ENCODE measurements at places on chromosomes 12 and 14.

DNA sequence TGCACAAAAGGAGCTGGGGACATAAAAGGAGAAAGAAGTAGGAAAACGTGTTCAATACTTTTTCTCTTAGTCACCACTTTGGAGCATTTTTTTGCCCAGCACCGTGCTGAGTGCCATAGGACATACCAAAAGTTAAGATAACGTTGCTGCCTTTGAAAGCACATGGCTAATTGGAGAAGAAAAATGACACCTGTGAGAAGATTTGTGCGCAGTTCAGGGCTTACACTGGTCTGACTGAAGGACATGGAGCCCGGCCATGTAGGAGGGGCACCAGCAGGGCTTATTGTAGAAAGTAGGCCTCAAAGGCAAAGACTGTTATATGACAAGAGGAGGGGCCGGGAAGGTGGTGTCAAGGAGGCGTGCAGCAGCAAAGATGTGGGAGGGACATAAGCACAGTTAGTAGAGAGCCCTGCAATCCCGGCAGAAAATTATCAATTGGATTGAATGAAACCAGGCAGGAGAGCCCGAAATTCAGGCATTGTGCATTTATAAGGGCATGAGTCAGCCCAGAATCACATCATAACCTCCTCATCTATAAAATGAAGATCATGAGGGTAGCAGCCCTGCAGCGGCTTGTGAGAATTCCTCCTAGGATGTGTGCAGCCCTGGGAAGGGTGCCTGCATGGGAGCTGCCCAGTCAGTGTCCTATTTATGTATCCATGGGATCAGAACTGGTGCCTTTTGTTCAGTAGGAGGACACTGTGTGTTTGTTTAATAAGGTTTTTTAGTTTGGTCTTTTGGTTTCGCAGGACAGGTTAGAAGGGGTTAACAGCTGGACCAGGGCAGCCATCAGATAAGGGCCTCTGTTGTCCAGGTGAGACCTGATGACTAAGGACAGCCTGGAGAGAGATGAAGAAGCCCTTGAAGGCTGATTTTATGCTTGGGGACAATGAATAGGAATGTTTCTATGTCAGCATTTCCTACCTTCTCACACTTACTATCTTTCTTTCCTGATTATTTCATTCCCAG, 122.4 kb downstream of the GPR135 start:
- DNase-seq, result no peak

DNA sequence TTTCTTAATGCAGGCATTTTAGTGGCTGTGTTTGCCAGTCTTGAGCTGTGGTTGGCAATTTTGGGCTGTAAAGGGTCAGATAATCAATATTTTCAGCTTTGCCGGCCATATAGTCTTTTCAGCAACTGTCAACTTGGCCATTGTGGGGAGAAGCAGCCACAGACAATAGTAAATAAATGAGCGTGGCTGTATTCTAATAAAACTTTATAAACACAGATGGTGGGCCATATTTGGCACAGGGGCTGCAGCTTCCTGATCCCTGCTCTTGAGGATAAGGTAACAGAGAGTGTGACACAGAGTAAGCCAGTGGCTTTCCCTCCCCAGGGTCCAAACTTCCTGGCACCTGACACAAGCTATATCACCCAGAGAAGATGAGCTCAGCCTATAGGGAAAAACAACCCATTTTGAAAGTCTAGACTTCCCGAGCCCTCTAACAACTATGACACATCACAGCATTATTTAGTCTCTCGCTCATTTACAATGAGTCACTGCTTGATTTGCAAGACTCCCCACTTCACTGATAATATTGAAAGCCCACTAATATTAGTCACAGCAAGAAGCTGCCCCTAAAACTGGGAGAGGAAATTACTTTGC, 163.1 kb upstream of the TMPO start:
- DNase-seq, result no peak

DNA sequence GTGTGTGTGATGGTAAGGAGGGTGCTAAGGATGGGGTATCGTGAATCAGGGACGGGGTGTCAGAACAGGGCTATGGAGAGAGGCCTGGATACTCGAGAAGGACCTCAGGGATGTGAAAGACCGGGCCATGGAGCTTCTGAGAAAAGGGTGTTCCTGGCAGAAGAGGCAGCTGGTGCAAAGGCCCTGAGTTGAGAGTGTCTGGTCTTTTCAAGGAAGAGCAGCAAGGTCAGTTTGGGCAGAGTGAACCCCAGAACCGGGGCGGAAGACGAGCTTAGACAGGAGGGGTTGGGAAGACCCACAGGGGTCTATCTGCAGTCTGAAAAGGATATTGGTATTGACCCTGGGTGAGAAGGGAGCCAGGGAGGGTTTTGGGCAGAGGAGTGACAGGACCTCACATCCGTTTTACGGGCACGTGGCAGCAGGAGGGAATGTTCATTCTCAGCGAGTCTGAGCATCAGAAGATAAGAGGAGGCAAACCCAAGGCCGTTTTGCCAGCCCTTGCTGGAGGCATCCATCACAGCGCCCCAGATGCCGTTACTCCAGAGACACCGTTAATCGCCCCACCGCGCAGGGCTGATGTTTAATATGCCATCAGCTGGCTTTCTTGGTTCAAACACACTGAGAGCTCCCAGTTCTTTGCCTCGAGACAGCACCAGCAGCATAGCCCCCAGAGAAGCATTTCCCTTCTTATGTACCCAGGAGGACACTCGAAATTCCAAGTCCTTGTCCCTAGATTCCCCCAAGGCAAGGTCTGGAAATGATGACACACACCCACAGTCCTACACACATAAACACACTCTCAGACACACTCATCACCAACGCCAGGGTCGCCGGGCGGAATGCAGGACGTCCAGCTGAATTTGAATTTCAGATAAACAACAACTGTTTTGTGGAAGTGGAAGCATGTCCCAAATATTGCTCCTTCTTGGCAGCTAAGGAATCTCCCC, 41.4 kb upstream of the EML1 start:
- DNase-seq, result no peak

DNA sequence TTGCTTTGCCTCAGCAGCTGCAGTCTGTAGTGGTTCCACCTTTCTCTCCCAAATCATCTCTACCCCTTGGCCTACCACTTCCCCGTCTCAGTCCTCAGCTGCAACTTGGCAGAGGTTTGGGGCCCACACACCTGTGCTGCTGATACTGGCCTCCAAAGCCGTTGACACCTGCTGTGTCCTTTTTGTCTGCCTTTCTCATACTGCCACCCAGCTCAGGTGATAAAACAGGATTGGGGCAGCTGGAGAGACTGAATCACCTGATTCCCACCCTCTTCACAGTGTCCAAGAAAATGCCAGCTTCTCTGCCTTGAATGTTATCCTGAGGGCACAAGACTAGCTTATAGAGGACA, 103.7 kb downstream of the ETV6 start:
- DNase-seq, result no peak

DNA sequence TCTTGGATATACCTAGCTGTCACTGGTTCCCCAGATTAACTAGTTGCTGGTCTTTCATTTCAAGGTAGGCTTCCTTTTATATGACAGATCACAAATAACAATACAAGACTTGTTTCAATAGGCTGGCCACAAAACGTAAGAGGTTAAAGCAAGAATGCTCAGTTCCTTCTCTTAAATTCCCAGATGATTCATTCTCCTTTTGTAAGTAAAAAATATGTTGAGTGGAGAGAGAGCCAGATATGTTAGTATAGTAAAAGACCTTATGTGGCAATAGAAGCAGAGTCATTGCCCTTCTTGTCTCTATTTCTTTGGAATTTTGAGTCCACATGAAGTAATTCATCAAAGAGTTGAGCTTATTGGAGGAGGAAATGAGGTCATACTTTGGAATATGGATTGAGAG, 939.0 kb upstream of the ATXN7L3B start:
- no peak for DNase-seq

- DNase-seq, result peak; percentile 69
Measured at GRCh38 chr12:53071591-53072551, 7.3 kb downstream of the SPRYD3 start.

GRCh38 chr12:94560431-94561221, 89.7 kb downstream of the TMCC3 start:
- DNase-seq, result no peak

DNA sequence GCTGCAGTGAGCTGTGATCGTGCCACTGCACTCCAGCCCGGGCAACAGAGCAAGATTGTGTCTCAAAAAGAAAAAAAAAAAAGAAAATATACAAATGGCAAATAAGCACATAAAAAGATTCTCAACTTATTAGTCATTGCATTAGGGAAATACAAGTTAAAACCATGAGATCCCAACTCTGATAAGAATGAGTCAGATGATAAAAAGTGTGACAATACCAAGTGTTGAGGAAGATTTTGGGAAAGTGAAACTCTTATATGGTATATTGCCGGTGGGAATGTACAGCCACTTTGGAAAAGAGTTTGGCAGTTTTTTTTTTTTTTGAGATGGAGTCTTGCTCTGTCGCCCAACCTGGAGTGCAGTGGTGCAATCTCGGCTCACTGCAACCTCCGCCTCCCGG, 7.6 kb upstream of the PRPF40B start:
- DNase-seq, result no peak

DNA sequence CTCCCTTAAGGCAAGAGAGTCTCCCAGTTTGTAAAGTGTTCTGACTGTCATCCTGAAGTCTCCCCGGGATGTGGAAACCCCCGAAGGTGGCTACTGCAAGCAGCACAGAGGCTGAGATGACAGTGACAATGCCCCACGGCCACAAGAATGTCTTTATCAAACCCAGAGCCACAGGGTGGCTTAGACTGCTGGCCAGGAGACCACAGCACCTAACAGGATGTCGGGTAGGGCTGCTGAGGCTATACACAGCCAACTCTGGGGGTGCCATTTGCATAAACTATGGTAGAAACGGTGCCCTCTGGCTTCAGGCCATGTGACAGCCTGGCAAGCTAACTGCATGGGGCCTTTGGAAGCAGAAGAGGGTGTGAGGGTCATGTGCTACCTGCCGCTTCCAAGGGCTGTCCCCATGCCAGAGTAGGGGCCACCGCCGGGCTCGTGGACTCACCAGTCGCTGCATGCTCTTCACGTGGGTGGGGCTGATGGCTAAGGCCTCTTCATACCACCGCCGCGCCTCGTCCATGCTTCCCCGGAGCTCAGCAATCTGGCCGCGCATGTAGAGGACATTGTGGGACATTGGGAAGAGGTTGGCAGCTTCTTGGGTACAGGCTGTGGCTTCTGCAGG, 180.9 kb downstream of the CALM1 start:
- peak; percentile 58 for DNase-seq

DNA sequence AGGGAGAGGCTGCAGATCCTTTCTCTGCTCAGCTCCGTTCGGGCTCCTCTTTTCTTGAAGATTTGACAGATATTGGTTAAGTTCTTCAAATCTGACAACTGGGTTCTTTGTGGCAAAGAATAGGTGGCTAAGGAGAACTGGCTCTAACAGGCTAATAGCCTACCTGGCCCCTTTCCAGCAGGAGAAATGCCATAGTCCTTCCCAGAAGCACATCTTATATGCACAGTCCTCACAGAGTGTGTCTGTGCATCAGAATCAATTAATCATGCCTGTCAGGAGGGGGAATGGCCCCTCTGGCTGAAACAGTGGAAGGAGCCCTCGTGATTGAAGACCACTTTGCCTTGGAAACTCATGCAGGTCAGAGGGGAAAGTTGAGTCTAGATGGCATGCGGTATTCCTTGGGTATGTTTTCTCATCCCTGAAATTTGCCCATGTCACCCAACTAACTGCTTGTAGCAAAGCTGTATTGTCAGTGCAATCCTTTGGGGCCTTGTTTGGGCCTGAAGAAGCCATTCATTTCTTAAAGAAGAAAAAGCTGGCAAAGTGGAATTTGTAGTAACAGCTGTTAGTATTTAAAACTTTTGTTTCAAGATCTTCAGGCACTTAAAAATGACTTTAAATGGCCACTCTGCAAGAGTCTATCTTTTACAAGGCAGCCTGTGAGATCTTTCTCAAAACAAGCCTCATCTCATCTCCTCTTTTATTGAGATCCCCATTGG, 251.5 kb downstream of the ZFP36L1 start:
- DNase-seq, result no peak

GRCh38 chr12:2049604-2050540, 2.9 kb upstream of the CACNA1C start:
- no peak for DNase-seq

DNA sequence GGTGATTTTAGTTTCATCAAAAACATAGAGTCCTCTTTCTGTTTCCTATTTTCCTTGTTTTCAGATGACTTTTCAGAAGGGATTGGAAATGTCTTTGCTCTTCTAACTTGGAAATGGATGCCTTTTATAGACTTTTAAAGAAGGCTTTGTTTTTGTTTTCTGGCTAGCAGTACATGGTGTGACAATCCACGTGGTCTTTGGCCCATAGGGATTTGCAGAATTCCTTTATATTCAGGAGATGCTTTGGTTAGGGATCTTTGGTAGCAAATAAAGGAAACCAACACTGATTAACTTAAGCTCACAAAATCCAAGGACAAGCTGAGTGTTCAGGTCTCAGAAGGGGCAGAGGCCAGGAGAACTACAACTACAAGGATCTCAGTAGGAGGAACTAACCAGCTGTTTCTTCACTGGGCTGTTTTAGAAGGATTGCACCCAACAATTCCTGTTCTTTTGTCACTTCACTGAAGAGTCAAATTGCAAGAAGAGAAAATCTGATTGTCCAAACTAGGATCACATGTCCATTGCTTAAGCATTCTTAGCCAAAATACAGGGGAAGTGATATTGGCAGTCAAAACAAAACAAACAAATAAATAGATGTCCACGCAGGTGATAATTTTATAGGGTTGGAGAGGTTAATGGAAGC, 58.6 kb upstream of the MANSC4 start:
- no peak for DNase-seq

GRCh38 chr12:69508091-69508490, 37.9 kb downstream of the FRS2 start:
- DNase-seq, result no peak

DNA sequence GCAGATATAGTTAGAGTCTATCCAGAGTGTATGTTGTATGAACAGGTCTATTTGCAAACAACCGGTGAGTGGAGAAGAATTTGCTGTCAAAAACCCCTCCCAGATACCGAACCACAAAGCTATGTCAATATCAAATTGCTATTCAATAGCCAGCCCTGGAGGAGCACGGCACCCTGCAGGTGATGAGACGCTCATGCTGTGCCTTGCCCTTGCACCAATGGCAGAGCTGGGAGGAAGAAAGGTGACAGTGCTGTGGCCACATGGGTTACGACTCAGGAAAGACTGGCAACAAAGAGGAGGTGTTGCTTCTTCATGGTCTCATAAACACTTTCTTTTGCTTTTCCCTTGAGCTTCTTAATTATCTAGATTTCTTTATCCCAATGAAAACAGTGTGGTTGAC, 55.7 kb downstream of the PAX9 start:
- DNase-seq, result no peak

DNA sequence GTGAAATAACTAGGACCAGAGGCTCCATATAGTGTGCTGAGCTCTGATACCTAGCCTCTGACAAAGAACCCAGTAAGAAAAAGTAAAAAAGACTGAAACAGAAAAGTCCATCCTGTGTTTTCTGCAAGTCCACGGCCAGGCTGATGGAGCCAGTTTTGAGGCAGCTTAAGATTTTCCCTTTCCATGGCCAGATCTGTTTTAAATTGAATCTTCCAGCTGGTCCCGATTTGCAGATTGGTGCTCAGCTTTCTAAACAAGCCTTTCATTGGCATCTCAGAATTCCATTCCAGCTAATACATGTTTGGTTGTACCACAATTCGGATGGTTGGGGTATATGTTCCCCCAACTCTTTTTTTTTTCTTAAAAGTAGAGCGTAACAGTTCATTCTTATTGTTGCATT, 152.0 kb downstream of the DACT1 start:
- DNase-seq, result no peak

GRCh38 chr14:72892879-72893635, 844 bp downstream of the DPF3 start:
- peak; percentile 67 for DNase-seq

GRCh38 chr14:100666403-100666802, 60.3 kb upstream of the DLK1 start:
- DNase-seq, result no peak

GRCh38 chr12:106986625-106987389, at the start of gene MTERF2:
MTERF2 (minus strand) TSS chr12:106987146; CDS start chr12:106978714, 8,432 bp downstream.
- DNase-seq, result peak; percentile 95

GRCh38 chr12:54356951-54357356, 7.3 kb downstream of the GPR84 start:
- no peak for DNase-seq

All from upper lobe of right lung (tissue), 1 donor.